ENCODE measurements at places on chromosomes 11 and 22.

GRCh38 chr11:11209967-11210366 lies 143.1 kb downstream of the CSNK2A3 start:
- no peak for DNase-seq

GRCh38 chr11:23021287-23021863 lies 161.1 kb upstream of the CCDC179 start:
- no peak for DNase-seq

DNA sequence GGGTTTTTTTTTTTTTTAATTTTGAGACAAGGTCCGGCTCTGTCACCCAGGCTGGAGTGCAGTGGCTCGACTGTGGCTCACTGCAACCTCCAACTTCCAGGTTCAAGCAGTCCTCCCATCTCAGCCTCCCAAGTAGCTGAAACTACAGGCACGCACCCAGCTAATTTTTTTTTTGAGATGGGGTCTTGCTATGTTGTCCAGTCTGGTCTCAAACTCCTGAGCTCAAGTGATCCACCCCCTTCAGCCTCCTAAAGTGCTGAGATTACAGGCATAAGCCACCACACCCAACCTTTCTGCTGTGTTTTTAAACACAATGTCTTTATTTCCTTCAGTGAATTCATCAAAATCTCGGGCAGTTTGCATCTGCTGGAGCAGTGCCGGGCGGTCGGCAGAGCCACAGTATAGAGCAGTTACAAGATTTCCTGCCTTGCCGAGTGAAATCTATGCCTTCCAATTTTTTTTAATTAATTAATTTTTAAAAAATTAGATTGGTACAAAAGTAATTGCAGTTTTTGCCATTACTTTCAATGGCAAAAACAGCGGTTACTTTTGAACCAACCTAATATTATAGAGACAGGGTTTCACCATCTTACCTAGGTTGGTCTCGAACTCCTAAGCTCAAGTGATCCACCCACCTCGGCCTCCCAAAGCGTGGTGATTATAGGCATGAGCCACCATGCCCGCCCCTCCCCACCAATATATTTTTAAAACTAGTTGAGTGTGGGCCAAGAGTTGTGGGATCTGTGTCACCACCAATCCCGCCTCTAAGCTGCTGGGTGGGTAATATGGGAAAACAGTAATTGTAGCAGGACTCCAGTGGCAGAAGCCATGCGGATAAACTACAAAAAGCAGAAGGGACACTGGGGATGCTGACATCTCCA lies 2.7 kb upstream of the ACY3 start:
- no peak for DNase-seq

GRCh38 chr11:33402066-33402465 lies 144.9 kb downstream of the HIPK3 start:
- no peak for DNase-seq

GRCh38 chr11:10397226-10397987 lies 57.7 kb upstream of the AMPD3 start:
- DNase-seq = no peak

DNA sequence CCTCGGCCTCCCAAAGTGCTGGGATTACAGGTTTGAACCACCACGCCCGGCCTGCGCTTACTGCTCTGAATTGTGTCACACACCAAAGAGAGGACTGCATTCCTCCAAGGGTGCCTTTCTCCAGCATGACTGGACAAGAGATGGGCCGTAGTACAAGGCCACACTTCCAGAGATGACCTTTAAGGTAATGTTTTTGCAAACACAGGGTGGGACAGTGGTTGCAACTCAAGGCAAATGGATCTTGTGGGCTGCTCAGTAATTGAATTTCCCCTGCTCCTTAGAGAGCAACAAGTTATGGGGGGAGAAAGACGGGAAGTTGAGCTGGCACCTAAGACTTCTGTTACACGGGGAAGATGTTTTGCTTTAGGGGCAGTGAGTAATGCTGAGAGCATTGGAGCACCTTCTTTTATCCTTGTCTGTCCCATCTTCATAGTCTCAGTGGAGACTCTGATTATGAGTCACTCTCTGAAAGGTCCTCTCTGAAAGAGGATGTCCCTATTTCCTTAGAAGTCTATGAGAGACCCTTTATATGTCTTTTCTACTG lies 66.3 kb downstream of the C11orf91 start:
- DNase-seq = no peak

DNA sequence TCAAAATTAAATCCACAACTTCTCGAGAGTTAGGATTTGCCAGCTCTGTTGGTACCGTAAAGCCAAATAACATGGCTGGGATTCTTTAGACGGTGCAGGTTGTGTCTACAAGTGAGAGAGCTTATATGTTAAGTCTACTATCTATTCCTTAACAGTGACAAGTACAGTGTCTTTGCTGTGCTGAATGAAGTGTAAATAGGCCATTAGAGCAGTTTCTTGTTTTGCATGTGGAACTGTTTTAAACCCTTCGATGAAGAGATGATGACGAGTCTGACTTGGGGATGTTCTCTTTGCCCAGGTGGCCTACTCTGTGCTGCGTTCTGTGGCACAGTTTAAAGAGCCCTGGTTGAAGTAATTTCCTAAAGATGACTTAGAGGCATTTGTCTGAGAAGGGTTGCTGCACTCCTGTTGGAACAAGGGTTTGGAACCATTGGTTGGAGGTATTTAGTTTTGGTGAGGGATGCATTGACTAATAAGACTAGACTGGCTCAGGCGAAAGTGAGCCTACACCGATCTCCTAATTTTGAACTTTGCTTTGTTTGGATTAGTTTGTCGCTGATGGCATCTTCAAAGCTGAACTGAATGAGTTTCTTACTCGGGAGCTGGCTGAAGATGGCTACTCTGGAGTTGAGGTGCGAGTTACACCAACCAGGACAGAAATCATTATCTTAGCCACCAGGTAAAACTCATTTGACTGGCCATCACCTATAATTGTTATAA lies 988 bp downstream of the RPS3 start:
- DNase-seq = no peak

DNA sequence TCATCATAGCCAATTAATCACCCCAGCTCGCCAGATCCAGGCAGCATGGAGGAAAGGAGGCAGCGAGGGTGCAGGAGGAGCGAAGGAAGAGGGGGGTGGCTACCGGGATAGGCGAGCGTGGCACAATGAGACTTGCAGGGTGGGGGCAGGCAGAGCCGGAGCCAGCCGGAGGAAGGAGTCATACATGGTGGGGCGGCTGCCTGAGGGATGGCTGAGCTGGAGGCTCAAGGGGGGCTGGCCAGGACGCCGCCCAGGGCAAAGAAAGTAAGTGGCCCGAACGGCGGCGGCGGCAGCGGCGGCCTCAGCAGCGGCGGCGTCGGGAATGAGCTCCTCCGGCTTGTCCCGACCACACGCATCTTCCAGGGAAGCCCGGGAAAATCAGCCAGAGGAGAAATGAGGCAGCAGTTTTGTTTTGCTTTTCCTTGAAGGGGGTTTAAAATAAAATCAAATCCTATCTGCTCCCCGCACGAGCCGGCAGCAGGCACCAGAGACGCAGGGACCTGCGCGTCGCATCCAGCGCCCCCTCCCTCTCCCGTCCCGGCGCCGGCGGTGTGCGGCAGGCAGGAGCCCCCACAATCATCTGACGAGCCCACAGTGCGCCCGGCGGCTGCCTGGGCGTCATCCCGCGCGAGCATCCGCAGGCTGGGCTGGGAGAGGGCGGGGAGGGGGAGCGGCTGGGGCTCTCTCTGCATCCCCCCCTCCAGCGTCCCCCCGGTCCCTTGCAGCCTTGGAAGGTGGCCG lies 263.6 kb downstream of the CTTN start:
- DNase-seq = no peak

- DNase-seq = peak; percentile 50
These were observed 15.6 kb upstream of the SYT13 start for GRCh38 chr11:45301537-45302246.

GRCh38 chr22:19536564-19536963 lies 12.4 kb upstream of the CLDN5 start:
- no peak for DNase-seq

GRCh38 chr11:47565340-47566148 lies at the start of gene PTPMT1:
Gene PTPMT1, plus strand, starts transcription at chr11:47565599. Its CDS starts 24 bp downstream, at chr11:47565623.
- DNase-seq = no peak

GRCh38 chr11:60935676-60936442 lies 11.6 kb downstream of the TMEM132A start:
- no peak for DNase-seq

DNA sequence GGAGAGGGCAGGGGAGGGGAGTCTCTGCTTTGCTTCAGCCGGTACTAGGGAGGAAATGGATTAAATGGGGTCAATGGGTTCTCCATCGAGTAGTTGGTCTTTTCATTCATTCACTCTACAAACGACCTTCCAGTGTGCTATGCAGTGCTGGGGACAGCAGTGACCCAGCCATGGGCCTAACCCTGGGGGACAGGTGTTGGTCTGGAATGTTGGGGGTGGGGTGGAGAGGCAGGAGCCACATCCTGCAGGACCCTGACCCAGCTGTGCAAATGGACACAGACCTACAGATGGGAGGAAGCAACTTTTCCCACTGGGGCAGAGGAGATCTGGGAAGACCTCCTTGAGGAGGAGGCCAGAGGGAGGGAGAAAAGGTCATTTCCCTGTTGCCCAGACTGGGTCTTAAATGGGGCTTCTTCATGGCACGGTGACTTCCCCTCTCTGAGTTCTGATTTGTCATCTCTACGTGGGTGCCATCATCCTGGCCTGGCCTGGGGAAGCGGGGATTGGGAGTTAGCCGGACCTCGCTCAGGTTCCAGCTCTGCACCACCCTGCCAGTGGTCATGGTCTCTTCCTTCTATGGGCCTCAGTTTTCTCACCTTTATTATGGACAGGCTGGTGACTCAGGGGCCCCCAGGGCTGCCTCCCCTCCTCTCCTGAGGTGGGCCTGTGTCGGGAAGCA lies 2.0 kb downstream of the CYTH4 start:
- DNase-seq = no peak

DNA sequence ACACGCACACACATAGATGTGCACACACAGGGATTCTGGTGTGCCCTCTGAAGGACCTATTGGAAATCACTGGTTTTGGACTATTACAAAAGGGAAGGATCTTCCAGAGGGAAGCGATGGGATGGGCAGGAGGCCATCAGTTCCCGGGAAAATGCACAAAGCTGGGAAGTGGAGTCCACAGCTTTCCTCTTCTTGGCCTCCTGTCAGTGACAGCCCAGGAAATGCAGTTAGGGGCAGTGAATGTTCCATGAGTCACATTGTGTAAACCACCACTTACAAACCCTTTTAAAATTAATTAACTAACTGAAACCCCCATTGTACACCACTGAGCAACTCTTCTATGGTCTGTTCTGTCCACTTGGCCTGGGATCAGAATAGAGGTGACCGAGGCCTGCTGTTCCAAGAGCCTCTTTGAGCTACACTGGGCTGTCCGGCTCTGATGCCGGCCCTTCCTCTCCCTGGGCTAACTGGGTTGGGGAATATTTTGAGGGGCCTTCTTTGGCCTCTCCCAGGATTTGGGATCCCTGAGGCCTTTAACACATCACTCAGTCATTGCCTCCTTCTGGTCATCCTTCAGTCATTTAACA lies 137.7 kb downstream of the FEZ1 start:
- no peak for DNase-seq

DNA sequence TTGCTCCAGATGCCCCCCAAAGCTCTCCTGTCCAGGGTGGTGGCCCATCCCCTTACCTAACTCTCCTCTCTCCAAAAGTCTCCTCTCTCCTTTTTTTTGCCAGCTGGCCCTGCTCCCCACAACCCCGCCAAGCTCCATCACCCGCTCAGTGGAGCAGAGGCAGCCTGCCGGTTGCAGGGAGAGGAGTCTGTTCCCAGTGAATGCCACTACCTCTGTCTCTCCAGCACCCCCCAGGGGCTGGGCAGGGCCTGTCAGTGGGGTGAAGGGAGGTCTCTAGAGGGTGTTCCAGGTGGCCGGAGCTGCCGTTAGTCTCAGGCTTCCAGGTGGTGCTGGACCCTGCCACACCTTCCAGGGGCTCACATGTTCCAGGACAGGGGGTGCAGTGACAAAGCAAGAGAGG lies 387.0 kb downstream of the CTTN start:
- DNase-seq = no peak

- no peak for DNase-seq
These were observed 44.9 kb upstream of the FADD start for GRCh38 chr11:70158201-70158600.

GRCh38 chr22:28609921-28610320 lies 69.7 kb downstream of the TTC28 start:
- no peak for DNase-seq

DNA sequence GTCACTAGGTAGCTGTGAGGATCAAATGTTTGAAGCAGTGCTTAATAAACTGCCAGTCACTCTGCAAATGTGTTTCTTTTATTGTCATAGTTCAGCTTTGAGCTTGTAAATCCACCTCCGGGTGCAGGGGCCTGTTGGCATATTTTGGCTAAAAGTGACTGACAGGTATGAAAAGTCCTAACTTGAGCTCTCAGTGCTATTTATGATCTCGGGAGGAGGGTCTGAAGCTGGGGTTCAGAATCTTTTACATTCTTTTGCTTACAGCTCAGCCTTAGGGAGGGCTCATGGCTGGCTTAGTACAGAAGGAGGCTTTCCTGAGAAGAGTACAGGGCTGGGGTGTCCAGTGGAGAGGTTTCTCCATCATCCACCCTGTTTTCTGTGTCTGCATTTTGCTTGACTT lies 1.5 kb downstream of the ASPHD2 start:
- no peak for DNase-seq

GRCh38 chr11:2378527-2379210 lies 1.6 kb downstream of the CD81 start:
- DNase-seq = no peak

DNA sequence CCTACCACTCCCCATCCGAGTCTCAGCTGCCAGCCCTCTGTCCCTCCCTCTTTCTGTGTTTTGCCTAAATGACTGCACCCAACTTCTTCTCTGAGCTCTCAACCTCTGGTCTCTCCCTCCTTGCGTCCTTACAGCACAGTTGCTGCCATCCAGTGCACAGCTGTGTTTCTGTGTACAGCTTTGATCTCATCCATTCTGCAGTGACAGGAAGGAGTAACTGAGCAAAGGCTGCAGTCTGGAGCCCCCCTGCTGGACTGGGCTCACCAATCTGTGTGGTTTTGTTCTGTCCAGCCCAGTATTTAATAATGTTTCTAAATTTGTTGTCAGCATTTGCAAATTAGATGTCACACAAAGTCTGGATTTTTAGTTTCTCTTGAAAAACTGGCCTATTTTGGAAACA lies 43.8 kb downstream of the PRR5L start:
- no peak for DNase-seq

DNA sequence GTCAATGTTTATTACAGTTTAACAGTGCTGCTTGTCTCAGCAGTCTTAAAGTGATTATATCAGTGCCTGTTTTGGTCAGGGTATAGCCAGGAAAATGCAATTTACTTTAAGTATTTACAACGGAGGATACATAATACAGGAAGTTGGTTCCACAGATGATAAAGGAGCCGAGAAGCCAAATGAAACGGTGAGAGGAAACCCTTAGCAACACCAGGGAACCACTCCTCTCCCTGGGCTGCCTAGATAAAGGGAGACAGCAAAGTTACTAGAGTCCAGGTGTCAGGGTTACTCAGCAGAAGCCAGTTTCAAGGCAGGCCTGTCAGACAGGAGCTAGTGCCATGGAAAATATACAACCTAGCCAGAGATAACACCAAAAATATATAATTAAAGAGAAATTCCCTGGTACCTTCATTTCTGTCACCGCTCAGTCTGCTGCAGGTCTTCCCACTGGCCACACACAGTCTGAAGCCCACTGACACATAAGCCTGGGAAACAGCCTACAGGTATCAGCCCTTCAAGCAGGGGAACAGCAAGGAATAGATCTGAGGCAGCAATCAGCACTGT lies 55.5 kb downstream of the FAM76B start:
- DNase-seq = no peak

- no peak for DNase-seq
These were observed 9.0 kb upstream of the VPREB1 start for GRCh38 chr22:22235558-22235957.
